ENCODE measurements at places on chromosomes 1 and 21.
A peak's percentile ranks its signal among the peaks of the same experiment; 100 is the strongest.

- DNase-seq = peak; percentile 8
Observed at GRCh38 chr1:180151508-180151907, 3.2 kb upstream of the QSOX1 start.

- DNase-seq = no peak
Observed at GRCh38 chr21:14879458-14879857, 185.3 kb downstream of the NRIP1 start.

DNA sequence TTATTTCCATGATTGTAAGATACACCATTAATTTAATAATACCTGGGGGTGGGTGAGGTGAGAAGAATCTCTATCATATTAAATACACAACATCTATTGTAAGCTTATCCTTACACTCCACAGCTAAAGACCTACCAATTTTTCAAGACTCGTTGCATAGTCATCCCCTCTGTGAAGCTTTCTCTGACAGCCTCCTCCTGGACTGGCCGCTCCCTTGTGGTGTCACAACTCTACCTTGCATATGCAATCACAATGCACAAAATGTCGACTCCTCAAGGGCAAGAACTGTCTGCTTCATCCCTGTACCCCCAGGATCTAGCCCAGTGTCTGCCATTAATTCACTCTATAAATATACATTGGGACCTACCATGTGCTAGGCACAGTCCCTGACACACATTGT lies 2.4 kb upstream of the PTGFRN start:
- DNase-seq = no peak

DNA sequence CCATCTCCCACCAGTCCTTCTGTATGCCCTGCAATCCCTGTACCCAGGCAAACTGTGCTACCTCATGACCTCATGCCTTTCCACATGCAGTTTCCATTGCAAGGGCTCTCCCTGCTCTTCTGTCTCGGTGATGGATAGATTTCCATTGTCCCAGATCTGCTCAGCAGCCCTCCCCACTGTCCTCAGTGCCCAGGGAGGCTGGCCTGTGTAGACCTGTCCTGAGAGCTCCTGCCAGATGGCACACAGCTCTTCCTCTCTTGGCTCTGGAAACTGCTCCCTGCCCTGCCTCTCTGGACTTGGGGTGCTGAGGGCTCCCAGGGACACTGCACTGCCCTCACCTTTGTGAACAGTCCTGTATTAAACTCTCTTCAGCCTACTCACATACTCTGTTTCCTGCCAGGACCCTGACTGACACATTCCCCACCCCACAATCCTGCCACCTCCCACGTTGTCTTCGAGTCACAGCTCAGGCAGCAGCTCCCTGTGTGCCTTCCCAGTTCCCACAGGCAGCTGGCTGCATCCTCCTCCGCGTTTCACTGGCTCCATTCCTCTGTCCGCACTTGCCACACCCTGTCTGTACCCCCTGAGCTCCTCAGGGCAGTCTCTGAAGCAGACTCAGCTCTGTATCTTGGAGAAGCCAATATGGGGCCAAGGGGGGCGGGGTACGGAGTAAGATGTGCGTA lies 57.0 kb downstream of the SPATA46 start:
- DNase-seq = no peak

- DNase-seq = no peak
Observed at GRCh38 chr1:1308756-1309250, 406 bp downstream of the PUSL1 start.

DNA sequence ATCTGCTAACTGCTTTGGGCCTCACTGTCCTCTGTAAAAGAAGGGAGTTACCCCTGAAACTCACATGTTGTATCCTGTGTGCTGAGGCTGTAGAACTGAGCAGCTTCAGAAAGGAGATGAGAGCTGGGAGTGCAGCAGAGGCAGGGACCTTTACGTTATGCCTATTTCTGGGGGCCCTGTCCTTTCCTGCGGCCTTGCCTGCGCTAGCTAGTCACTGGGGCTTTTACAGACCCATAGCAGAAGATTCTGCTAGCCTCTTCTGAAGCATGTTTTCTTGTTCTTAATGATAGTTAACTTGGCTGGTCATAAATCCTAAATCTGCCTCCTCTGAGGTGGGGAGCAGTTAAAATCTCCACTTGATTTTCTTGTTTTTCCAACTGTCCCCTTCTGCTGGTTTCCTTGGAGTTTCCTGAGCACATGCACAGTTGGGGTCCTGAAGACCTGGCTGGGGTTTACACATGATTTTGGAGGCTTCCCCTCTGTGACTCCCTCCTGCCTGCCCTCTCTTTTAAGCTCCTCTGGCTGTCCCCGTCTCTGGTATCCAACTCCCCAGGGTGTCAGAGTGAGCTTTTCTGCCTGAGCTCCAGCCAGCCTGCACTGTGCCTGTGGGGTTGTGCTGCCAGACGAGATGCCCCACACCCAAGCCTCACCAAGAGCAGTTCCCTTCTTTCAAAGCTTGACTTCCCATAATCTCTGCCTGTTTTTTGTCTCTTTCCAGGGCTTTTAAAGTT lies 76.6 kb downstream of the NOS1AP start:
- peak; percentile 60 for DNase-seq

- DNase-seq = no peak
Observed at GRCh38 chr1:183497218-183497617, 24.9 kb downstream of the SMG7 start.

- no peak for DNase-seq
Observed at GRCh38 chr1:183291802-183292514, 105.9 kb downstream of the LAMC2 start.

DNA sequence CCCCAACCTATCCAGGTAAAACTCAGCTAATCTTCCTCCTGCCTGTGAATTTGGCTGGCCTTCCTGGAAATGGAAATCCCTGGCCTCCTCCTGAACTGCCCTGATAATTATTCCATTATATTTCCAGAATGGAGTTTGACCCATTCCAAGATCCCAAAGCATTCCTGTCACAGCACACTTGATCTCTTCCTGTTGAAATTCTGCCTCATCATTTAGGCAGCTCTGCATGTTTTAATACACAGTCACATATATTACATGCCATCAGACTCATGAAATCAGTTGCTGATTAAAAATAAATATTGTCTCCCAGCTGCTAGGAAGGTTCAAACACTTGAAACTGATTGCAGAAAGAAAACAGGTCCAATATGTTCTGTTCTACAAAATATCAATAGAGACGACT lies 148.2 kb upstream of the PALMD start:
- DNase-seq = no peak

DNA sequence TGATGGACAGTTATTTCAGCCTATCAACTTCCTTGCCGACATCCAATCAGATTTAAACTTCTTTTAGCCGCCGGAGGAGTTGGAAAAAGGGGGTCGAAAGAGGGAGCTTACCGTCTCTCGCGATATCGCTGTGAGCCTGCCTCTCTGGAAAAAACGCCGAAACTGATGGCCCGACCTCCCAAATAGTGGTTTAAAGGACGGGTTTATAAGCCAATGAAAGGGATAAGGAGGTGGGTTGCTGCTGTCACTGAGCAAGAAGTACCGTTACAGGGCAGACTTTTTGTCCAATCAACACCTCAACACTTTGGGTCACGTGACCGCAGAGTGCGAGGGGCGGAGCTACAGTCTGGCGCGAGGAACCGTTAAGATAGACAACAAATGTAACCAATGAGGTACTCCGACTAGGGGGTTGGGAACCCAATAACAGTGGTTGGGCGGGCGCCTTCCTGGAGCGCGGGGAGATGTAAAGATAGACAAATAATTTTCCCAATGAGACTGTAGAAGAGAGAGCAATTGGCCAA lies at the start of gene RBM15:
TSS of gene RBM15 (plus strand) at position 492 of the 521 bp plus-strand sequence. CDS start at position 521, 29 bp downstream.
- DNase-seq = peak; percentile 100
